ENCODE measurements at places on chromosomes 2 and 18. TPM values are rescaled to one million over a fixed set of nuclear protein-coding genes. Genes with fewer than 3 reads are reported as not detected.

ZNF385B gene
- 70.8 TPM for total RNA-seq

CNDP1 gene
- not detected for total RNA-seq

NYAP2 gene
- 1.5 TPM for total RNA-seq

RNASEH1 gene
- 24.5 TPM for total RNA-seq

CHST9 gene
- total RNA-seq: 19.6 TPM

DSG1 gene
- total RNA-seq: not detected

HJURP gene
- total RNA-seq: 4.1 TPM

MARS2 gene
- 6.1 TPM for total RNA-seq

CHRND gene
- not detected for total RNA-seq

ARPC2 gene
- 284 TPM for total RNA-seq

SP140 gene
- 5.5 TPM for total RNA-seq

GRCh38 chr2:229408356-229408755 is 137.3 kb upstream of the PID1 start:
- peak; percentile 75 for DNase-seq

GRCh38 chr18:62771494-62772270 is 56.3 kb downstream of the PHLPP1 start:
- no peak for DNase-seq

DNA sequence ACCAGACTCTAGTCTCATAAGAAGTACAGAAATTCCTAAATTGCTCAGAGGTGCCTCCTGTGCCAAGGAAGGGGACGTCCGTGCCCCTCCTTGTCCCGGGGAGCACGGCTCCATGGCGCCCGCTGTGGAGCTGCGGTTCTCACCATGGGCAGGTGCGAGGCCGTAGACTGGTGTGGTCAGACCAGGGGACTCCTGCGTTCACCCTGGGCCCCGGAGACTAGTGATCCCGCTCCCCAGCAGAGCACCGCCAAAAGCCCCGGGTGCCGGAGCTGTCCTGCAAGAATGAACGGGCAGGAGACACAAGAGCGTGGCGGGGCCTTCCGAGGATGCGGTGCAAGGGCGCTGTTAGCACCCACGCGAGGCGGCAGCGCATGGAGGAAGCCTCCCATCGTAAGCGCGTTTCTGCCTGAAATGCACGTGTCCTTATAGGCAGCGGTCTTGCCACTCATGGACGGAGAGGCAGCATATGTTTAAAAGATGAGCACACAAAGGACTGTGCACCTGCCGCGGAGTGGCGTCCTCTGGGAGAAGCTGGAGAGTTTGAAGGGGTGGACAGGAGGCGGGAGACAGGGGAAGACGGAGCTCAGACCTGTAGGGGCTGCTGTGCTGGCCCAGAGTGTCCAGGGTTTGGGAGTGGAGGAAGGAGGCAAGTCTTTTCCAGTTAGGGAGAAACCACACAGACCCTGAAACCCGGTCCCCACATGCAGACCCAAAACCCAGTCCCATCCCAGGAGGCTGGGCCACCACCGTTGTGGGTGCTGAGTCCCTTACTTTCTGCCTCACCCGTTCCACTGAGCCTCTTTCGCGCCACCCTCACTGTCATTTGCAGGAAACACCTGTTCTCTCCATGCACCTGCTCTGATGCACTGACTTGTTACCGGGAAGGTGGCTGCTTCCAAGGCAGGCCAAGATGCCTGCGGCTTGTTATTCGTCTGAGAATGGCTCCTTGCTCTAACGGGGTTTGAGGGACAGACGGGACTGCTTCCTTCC is 7.5 kb upstream of the KCNG2 start:
- no peak for DNase-seq

DNA sequence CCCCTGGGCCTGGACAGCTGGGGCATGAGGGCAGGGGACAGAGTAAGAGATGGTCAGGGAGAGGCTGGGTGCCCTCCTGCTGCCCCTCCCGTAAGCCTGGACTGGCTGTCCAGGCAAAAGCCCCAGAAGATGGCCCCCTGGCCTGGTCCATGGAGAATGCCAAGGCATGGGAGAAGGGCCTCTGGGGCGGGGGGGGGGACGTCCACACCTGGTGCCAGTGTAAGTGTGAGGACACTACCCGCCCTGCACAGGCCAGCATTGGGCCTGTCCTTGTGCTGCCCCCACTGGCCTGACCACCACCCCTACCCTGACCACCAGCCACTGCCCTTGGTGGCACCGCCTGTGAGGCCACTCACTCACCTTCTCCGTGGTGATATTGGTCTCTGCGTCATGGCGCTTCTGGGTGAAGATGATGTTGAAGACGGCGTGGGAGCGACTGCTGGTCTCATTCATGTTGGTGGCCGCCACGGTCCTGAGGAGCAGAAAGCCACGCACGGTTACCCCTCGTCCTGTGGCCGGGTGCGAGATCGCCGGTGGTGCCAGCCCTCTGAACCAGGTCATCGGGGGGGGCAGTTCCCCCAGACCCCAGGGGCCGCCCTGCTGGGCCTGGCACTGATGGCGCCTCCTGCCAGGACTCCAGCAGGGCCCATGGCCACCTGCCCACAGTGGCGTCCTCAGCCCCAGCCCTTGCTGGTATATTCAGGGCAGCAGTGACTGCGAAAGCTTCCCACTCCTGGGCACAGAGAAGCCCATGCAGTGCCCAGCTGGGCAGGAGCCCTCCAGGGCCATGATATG is 35.2 kb downstream of the KIF1A start:
- DNase-seq: no peak

GRCh38 chr2:46072101-46072820 is 224.9 kb upstream of the EPAS1 start:
- DNase-seq: no peak

GRCh38 chr2:69163109-69163508 is 150.1 kb downstream of the ANTXR1 start:
- DNase-seq: peak; percentile 54

- DNase-seq: no peak
Measured at GRCh38 chr18:1891641-1892040, 679.7 kb downstream of the METTL4 start.

DNA sequence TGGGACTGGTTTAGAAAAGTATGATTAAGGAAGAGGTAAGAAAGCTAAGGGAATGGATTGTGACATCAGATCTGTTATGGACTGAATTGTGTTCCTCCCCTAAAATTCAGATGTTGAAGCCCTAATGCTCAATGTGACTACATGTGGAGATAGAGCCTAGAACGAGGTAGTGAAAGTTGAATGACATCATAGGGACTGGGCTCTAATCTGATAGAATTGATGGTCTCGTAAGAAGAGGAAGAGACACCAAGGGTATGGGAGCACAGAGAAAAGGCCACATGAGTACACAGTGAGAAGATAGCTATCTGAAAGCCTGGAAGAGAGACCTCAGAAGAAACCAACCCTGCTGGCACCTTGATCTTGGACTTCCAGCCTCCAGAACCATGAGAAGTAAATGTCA is 178.3 kb downstream of the TRIB2 start:
- no peak for DNase-seq

DNA sequence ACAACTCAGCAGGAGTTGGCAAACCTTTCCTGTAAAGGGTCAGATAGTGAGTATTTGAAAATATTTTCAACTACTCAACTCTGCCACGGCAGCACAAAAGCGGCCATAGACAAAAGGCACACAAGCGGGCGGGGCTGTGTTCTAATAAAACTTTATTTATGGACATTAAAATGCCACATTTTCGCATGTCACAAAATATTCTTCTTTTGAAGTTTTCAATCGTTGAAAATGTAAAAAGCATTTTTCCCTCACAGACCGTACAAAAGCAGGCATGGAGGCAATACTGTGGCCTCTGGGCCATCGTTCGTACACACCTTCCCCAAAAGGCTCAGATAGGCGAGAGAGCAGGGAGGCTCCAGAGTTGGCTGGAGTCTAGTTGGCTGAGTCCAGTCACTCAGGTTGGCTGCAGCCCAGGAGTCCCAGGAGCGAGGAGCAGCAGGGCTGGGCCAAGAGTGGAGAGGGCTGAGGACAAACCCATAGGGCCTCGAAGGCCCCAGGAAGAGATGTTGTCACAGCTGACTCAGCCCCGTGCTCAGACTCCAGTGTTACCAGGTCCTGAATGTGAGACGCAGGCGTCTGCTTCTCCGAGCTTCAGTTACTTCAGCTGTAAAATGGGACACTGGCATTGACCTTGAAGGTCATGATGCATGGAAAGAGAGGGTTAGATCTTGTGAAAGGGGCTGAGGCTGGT is 42.5 kb downstream of the SDC1 start:
- no peak for DNase-seq

- DNase-seq: peak; percentile 47
Measured at GRCh38 chr18:11147371-11147951, 1.9 kb downstream of the PIEZO2 start.

GRCh38 chr2:225806105-225806504 is 406.6 kb downstream of the NYAP2 start:
- no peak for DNase-seq

GRCh38 chr2:168641636-168642035 is 160.8 kb upstream of the NOSTRIN start:
- no peak for DNase-seq

DNA sequence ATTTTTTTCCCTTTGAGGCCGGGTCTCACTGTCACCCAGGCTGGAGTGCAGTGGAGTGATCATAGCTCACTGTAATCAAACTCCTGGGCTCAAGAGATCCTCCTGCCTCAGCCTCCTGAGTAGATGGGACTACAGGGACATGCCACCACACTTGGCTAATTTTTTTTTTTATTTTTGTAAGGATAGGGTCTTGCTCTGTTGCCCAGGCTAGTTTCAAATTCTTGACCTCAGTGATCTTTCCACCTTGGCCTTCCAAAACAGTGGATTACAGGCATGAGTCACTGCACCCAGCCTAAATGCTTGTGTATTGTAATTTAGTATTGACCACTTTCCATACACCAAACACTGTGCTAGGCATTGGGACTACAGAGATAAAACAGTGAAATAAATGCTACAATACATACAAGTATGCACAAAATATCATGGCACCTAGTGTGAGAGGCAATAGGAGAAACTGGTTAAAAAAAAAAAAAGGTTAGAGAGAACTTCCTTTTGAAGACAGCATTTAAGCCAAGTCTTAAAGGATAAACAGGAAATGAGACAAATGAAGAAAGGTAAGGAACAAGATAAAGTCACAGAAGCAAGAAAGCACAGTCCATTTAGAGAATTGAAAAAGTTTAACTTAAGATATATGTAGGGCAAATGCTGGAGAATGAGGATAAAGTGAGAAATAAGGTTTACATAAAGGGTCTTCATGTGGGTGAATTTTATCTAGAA is 113.4 kb downstream of the GORASP2 start:
- DNase-seq: no peak

GRCh38 chr2:66390811-66391210 is 44.1 kb upstream of the MEIS1 start:
- no peak for DNase-seq

DNA sequence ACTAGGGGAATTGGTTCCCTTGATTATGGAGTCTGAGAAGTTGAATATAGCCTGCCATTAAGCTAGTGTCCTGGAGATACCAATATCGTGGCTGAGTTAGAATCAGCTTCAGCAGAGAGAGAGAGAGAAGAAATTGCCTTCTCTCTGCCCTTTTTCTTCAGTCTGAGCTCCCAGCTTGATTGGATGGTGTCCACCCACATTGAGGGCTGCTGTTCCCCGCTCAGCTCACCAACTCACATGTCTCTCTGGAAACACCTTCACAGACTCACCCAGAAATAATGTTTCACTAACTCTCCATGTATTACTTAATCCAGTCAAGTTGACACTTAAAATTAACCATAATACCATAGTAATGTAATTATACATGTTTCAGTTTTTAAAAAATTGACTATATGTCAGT is 17.9 kb upstream of the TRIM43 start:
- no peak for DNase-seq

DNA sequence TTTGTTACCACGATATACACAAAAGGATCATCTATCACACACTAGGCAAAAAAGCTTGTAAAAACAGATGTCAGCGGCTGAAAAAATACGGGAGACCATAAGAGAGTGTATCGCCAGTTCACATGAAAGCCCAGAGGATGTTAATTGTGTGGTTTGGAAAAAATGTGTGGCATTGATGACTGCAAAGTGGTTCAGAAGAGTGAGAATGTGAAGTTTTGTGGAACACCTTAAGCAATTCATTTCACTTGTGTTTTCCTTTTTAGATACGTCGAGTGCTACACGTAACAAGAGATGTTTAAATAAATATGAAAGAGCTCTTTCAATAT is 61.7 kb upstream of the DAPL1 start:
- DNase-seq: no peak

- DNase-seq: peak; percentile 49
Measured at GRCh38 chr18:63342206-63342605, 22.6 kb upstream of the BCL2 start.

DNA sequence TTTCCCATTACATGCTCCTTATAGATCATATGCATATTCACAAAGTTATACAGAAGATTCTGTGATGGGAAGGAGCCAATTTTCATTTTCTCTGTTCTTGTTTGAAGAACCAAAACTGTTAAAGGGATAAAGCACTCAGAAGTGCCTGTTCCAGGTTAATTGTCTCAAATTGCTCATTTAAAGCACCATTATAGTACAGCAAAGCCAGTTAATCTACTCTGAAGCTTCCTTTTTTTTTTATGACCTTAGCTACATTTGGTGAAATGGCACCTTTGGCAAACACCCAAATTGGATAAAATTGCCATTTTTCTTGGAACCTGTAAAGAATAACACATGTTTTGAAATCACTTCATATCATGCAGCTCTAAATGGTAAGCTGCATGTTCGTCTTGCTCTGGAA is 1092.3 kb downstream of the BCL11A start:
- DNase-seq: no peak

DNA sequence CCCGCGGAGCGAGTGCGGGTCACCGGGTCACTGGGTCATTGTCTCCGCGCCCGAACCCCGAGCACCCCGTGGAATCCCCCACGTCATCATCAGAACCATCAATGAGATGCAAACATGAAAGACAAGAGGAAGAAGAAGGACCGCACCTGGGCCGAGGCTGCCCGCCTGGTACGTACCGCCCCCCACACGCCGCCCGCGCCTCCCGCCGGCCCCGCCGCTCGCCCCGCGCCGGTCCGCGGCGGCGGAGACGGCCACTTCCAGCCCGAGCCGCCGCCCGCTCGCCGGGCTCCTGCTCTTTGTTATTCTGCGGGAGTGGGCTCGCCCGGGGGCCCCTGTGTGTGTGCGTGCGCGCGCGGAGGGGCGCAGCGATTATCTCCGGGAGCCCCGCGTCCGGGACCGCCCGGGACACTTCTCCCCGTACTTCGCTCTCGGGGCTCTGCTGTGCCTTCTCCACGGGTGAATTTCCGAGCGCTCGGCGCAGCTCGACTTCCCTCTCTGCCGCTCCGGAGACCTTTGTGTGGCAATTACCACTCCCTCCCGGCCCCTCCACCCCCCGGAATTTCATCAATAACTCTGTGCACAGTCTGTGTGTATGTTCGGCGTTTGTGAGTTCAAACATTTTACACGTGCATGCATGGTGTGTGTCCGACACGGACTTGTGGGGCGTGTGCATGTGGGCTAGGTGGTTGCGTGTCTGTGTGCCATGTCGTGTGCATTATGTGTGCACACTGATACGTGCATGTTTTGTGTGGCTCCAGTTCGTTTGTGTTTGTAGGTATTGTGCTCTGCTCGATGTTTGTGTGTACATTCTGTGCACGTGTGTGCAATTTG is 714 bp downstream of the ASXL3 start:
- peak; percentile 68 for DNase-seq
